ENCODE measurements at places on chromosomes 16 and 17.

GRCh38 chr16:51084074-51084928 is 66.8 kb downstream of the SALL1 start:
- no peak for DNase-seq

GRCh38 chr17:73711184-73711583 is 66.9 kb upstream of the SDK2 start:
- DNase-seq, result no peak

- DNase-seq, result no peak
These were observed 26.4 kb downstream of the LDAF1 start for GRCh38 chr16:21184834-21185233.

GRCh38 chr16:73093146-73094144 is 45.5 kb upstream of the ZFHX3 start:
- no peak for DNase-seq

DNA sequence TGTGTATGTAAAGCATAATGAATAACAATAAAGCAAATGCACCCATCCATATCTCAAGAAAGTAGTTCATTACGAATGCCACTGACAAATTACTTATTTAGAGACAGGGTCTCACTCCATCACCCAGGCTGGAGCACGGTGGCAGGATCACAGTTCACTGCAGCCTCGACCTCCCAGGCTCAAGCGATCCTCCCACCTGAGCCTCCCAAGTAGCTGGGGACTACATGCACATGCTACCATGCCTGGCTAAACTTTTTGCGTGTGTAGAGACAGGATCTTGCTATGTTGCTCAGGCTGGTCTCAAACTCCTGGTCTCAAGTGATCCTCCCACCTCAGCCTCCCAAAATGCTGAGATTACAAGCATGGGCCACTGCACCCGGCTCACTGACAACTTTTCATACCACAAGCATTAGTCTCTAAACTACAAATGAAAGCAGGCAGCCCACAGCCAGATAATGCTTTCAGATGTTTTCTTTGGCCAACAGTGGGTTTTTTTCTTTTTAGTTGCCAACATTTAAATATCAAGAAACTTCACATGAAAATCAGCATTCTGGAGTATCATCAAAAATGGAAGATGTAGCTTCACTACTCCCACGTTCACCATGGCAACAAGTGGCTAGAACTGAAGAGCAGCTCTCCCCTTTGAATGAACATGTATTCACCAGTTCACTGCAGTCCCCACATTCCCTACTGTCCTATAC is 7.7 kb downstream of the ARHGAP17 start:
- DNase-seq, result no peak

- no peak for DNase-seq
These were observed 19.7 kb downstream of the BAHCC1 start for GRCh38 chr17:81414756-81415516.

GRCh38 chr17:78301821-78302213 is 58.1 kb downstream of the SOCS3 start:
- no peak for DNase-seq

DNA sequence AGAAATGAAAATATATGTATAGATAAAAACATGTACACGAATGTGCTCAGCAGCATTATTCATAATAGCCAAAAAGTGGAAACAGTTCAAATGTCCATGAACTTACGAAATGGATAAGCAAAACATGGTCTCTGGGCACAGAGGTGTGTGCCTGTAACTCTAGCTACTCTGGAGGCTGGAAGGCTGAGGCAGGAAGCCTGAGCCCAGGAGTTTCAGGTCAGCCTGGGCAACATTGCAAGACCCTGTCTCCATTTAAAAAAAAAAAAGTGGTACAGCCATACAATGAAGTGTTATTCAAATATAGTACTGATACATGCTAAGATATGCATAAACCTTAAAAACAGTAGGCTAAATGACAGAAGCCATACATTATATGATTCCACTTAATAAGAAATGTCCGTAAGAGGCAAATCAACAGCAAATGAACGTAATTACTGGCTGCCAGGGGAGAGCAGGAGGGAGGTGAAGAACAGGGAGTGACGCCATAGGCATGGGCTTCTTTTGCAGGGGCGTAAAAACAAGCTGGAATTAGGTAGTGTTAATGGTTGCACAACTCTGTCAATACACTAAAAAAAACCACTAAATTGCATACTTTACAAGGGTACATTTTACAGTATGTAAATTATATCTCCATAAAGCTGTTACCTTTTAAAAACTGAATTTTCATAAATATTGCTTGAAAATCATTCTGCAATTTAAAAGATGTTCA is 87.2 kb upstream of the PLEKHM1 start:
- DNase-seq, result no peak

DNA sequence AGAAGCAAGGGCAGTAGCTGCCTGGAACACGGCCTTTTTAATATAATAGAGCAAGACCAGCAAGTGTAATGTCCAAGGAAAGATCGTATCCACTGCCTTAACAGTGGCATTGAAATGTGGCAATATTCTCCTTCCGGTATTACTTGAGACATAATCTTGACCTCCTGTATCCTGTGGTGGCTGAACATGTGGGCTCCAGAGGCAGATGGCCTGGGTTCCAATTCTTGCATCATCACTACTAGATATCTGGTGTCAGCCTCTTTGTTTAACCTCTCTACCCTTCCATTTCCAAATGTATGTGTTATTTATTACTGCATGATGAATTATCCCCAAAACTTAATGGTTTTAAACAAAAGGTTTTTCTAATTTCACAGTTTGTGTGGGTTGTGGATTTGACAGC is 3.5 kb upstream of the CDYL2 start:
- DNase-seq, result no peak
